ENCODE measurements at places on chromosomes 12 and 14.

DNA sequence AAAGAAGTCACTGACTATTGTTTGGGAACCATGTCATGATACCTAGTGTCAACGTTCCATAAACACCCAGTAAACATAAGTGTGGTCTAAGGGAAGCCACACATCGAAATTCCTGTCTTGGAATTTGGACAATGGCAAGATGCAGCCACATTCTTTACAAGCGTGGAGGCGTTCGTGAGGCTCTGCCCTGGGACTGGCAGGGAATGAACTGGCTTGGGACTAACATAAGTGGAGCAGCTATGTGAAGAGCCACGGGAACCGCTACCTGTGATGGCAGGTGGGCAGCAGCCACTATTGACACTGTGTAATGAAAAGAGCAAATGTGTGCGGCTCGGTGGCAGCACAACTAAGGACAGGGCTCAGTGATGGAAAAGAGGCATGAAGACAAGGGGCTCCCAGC lies 10.0 kb upstream of the NRIP2 start:
- DNase-seq = no peak

DNA sequence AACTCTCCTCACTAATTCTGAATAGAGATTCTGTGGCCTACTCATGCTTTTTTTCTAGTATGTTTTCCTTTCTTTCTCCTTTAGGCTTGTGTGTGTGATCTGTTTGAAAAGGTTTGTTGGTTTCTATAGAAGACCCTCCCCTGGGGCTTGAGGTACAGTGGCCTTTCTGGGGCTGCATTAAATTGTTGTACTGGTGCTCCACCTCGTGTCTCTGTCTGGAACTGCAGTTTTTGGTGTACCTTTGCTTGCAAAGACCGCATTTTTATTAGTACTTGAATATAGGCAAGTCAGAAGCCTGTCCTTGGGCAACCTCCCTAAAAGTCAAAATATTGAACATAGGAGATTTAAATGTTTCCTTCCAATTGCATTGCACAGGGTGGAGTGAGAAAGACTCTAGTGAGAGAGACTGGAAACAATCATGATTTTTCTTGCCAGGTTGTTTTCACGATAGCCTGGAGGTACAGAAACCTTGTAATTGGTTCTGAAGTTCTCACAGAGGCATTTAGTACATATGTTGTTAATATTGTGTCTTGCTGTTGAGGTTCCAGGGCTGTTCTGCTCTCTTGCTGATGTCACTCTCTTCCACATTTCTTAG lies 39.0 kb downstream of the SLCO1B1 start:
- no peak for DNase-seq

DNA sequence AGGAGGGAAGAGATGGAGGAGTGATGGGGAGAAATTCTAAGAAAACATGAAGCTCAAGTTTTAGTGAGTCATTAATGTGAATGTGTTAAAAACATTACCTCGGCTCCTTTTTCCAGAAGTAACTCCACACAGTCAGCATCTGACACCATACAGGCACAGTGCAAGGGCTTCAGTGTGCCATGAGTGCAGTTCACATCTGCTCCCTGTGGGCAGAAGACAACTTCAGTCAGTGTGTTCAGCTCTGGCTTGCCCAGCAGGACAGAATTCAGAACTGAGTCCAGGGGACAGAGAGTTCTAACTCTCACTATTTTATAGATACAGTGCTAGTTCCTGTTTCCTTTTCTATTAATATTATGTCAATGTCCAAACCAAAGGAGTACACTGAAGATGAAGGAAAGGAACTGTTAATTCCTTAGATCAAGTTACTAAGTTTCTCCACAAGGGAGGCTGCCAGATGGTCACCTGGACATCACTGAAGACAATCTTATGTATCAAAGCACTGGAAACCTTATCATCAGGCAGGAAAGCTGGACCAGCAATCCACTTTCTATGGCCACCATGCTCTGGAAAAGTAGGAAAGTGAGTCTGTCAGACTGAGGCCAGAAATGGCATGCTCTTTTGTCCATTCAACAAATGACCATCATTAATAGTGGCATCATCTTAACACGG lies 6.1 kb downstream of the ASB8 start:
- no peak for DNase-seq

DNA sequence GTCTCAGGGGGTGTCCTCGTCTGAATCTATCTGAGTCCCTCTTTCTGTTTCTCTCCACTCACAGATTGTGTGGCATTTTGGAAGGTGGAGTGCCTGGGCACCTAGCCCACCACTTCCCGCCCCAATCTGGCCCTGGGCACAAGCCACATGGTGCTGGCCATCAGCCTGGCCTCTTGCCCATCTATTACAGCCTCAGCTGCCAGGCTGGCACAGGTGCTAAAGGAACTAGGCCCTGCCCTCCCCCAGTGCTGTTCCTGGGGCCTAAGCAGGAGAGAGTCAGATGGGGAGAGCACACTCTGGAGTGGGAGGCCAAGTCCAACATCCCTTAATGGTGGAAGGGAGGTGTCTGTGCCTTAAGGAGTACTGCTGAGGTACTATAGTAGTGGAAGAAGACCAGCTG lies 8.3 kb upstream of the CALCOCO1 start:
- DNase-seq = peak; percentile 72

GRCh38 chr12:45336331-45336730 lies 120.4 kb downstream of the ANO6 start:
- no peak for DNase-seq

DNA sequence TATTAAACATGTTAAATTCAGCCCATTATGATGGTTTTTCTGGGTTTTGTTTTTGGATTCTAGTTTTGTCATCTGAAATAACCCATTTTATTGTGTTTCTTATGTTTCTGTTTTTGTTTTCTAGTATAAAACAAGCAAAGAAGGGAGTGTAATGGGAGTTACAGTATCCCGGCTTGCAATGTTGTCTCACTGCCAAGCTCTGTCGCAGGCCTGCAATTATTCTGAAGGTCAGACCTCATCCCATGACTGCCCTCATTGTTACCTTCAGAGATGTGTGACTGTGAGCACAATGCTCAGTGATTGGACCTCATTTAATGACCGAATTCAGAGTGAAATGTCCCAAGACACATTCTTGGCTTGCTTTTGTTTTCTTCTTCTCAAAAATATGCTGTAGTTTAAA lies 73.0 kb upstream of the ATF1 start:
- DNase-seq = peak; percentile 54

DNA sequence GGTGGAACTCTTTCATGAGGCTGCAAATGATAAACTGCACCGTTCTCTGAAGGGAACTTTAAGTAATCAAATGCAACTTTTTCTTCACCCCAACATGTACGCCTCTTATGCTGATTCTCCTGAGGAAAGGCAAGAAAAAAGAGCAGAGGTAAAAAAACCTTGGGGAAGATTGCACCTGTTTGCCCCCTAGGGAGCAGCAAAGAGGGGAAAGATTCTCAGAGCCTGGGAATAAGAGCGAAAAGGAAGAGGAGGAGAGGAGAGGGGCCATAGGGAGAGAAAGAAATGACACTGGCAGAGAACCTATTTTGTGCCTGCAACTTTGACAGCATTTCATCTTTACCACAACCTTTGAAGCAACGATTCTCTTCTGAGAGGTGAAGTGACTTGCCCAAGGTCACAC lies 254.6 kb downstream of the KSR2 start:
- DNase-seq = no peak

GRCh38 chr12:40752011-40752410 lies 59.8 kb downstream of the CNTN1 start:
- no peak for DNase-seq

- DNase-seq = no peak
Measured at GRCh38 chr14:39034481-39035296, 68.3 kb downstream of the SEC23A start.

DNA sequence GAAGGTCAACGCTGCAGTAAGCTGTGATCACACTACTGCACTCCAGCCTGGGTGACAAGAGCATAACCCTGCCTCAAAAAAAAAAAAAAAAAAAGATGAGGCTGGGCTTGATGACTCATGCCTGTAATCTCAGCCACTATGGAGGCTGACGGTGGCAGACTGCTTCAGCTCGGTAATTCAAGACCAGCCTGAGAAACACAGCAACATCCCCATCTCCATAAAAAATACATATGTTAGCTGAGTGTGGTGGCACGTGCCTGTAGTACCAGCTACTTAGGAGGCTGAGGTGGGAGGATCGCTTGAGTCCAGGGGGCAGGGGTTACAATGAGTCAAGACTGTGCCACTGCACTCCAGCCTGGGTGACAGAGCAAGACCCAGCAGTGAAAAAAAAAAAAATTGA lies 50.4 kb downstream of the GXYLT1 start:
- no peak for DNase-seq

- no peak for DNase-seq
Measured at GRCh38 chr12:132861558-132861957, 25.8 kb downstream of the CHFR start.

GRCh38 chr14:75230140-75230792 lies 48.4 kb upstream of the FOS start:
- DNase-seq = peak; percentile 82

- no peak for DNase-seq
Measured at GRCh38 chr12:119727600-119728443, 59.9 kb downstream of the PRKAB1 start.

- DNase-seq = peak; percentile 87
Measured at GRCh38 chr12:111775205-111776193, 8.8 kb downstream of the ALDH2 start.

DNA sequence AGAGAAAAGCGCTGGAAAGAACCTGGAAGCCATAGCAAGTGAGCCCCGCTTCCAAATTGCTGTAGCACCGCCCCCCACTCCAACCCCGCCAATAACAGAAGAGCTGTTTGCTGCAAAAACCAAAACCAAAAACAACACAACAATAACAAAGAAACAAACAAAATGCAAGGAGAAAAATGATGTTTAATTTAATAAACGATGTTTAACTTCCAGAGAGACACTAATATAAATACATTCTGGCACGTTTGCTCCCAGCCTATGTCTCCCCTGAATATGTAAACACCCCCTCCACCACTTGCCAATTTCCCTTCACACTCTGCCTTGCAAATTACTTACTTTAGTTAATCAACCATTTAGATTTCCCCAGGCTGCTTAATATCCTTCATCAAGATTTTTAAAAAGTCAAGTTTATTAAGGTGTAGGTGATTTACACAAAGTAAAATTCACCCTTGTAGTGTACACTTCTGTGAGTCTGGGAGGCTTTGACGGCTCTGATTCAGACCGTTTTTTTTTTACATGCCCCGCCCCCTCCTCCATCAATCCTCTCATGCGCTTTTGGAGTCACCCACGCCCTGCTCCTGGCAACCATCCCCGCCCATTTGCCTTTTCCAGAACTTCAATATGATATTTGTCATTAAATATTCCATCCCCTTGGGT lies 482 bp upstream of the IFI27L2 start:
- peak; percentile 58 for DNase-seq

DNA sequence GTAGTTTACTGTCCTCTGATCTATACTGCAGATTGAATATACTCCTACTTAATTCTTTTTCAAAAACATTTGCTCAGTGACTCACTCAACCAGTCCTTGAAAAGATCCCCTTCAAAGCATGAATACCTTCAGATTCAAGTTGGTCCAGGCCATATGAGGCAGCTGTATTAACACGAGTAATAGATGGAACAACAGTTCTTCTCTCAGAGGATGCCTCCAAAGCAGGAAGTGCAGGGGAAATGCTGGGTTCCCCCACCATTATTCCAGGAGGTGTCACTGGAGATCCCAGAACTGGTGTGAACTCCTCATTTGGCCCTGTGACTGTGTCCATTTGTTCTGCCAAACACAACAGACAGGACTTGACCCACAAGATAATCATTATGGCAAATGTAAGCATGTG lies 20.6 kb downstream of the ARMH4 start:
- DNase-seq = no peak

DNA sequence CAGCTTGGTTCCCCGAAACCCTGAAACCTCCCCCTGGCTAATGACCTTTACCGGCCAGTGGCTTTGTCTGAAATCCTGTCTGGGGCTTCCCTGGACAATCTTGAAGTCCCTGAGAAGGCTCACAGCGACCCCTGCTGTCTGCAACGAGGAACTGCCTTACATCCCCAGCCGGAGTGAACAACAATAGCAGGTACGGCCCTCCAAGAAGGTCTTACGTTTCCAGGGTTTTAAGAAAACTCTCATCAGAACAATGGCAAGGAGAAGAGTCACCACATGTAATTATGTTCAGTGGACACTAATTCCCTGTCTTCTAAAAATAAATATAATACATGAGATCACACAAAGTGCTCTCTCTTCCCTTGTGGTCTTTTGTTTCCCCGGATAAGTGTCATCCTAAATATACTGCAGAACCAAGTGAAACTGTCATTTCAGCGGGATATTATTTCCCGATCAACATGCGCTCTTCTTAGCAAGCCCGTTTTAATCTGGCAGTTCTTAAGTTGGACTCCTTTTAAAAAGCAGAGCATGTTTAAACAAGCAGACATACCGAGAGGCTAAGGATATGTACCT lies 53.3 kb downstream of the RBM19 start:
- DNase-seq = peak; percentile 73

- no peak for DNase-seq
Measured at GRCh38 chr12:128852026-128852698, 1.1 kb upstream of the GLT1D1 start.

DNA sequence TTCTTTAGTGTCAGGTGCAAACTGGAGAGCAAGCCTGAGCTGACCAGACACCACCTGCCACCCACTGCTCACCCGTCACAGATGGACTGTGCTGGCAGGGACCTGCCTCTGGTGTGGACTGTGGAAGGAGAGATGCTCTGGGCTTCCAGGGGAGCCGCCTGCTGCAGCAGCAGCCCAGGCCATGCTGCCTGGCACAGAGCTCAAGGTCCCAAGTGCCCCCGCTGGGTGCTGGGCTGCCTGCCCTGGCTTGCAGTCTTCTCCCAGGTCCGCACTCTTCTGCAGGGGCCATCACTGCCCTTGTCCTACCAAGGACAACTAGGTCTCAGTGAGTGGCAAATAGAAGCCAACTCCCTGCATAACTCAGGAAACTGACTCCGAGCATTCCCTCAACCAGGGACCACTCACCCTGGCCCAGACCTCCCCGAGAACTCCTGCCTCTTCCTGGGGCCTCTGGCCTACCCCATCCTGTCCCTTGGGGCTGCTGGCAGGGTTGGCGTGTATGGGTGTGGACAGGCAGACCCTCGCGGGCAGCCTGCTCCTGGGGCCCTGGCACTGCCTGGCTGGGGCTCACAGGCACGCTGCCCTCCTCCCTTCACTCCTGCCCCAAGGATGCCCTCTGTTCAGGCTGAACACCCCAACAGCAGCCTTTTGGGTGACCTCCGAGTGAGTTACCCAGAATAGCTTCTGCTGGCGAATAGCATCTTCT lies 9.3 kb downstream of the AMN start:
- peak; percentile 20 for DNase-seq

- no peak for DNase-seq
Measured at GRCh38 chr14:22252686-22253085, 336.3 kb downstream of the DAD1 start.

DNA sequence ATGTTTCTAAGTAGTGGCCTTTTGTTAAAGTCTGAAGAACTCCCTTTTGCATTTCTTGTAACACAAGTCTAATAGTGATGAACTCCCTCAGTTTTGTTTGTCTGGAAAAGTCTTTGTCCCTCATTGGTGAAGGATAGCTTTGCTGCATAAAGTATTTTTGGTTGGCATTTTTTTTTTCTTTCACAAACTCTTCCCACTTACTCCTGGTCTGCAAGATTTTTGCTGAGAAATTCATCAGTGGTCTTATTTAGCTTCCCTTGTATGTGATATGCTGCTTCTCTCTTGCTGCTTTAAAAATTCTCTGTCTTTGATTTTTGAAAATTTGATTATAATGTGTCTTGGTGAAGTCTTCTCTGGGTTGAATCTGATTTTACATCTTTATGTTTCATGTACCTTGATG lies 22.7 kb downstream of the TRMT5 start:
- no peak for DNase-seq

Data from left ventricle myocardium superior (tissue), 1 donor.